Hematopoietic multipotent progenitor cell treated with erythropoietin and hydrocortisone succinate and interleukin-3 and kit ligand, for 17 days (in vitro differentiated cells): ENCODE measurements at places on chromosomes 11 and 22.

GRCh38 chr11:106466521-106467080 is 389.1 kb downstream of the AASDHPPT start:
- DNase-seq: no peak

GRCh38 chr11:550021-550745 is 10.4 kb downstream of the LMNTD2 start:
- DNase-seq: no peak

- no peak for DNase-seq
Measured at GRCh38 chr11:48001438-48002021, 21.2 kb downstream of the PTPRJ start.

DNA sequence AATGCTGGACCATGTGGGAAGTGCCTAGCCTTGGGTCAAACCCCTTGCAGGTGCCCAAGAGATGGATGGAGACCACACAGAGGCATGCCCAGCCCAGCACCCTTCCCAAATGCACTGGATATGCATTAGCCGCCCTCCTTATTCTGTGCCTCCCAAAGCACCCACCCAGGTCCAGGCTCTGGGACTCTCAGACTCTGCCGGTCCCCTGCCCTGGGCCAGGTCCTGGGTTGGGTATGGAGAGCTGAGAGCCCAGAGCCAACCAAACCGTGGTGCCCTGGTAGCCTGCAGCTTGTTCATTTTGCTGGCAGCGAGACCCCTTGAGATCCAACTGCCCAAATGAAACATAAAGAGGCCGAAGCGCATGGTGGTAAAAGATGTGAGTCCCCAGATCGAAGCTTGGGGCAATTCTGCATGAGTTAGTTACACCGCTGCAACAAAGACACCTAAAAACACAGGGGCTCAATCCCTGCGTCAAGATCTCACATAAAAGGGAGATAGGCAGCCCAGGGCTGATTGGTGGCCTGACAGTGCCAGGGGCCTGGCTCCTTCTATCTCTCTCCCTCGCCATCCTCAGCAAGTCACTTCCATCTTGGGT is 61.5 kb downstream of the MYEOV start:
- no peak for DNase-seq

DNA sequence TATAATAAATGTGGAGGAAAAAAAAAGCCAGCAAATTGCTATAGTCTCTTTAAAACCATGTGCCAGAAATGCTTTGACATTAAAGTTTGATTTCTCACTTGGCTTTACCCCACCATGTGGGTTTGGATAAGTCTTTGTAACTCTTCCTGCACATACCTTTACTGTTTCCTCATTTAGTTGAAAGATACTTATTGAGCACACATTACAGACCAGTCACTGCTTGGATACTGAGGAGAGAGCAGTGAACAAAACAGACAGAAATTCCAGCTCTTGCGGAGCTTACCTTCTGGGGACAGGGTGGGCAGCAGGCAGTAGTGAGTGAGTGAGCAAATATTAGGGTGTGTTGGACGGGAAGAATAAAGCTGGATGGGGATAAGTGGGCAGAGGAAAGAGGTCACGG is 13.7 kb downstream of the PACS1 start:
- no peak for DNase-seq

DNA sequence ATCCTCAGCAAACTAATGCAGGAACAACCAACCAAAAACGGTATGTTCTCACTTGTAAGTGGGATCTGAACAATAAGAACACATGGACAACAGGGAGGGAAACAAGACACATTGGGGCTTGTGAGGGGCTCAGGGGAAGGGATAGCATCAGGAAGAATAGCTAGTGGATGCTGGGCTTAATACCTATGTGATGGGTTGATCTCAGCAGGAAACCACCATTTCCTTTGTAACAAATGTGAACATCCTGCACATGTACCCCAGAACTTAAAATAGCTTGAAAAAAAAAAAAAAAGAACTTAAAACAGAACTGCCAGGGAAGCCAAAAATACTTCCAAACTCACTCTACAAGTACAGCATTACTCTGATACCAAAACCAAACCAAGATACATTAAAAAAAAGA is 33.8 kb downstream of the CASP4 start:
- no peak for DNase-seq

DNA sequence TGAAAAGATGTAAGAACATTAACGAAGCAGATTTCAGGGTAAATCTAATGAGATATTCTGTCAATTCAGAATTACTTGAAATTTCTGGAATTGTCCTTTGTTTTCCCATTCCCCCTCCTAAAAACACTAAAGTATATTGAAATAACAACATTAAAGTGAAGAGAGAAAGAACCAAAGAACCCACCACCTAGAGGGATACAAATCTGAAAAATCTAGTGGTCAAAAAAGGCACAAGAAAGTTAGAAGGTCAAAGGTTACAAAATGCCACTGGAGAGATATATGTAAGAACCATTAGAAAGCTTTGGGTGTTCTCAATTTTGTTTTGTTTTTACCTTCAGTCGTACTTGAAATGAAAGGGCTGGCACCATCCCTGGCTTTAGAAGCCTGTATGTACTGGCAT is 57.9 kb downstream of the DENND5A start:
- DNase-seq: no peak

DNA sequence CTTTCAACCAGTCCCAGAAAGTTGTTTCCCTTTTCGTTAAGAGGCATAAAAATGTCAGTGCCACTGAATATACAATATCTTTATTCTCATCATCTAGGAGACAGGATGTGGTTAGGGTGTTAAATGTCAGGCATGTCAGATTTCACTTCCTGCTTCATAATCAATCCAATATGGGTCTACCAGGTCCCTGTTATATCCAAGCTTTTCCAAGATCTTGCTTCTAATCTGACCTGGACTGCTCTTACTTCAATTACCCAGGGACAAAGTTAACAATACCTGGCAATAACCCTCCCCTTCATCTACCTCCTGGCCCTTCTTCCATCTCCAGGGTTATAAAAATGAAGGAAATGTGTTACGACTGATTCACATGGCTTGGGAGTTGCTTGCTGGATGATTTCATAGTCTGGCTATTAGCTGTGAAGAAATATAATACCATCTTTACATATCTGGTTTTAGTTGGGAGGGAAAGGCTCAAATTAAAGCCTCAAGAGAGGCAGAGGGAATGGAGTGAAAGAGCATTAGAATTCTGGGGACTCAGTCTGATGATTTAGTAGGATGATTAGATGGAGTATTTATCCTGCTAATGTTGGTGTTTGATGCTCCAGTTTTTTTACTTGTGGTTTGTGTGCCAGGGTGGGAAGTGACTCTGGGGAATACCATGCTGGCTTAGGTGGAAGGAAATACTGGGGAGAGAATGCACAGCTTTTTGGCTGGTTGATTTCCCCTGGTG is 534.3 kb downstream of the ETS1 start:
- DNase-seq: no peak

GRCh38 chr22:35882211-35883030 is 146.2 kb downstream of the RBFOX2 start:
- no peak for DNase-seq

- no peak for DNase-seq
Measured at GRCh38 chr22:22573047-22573889, 14.2 kb upstream of the PRAME start.

DNA sequence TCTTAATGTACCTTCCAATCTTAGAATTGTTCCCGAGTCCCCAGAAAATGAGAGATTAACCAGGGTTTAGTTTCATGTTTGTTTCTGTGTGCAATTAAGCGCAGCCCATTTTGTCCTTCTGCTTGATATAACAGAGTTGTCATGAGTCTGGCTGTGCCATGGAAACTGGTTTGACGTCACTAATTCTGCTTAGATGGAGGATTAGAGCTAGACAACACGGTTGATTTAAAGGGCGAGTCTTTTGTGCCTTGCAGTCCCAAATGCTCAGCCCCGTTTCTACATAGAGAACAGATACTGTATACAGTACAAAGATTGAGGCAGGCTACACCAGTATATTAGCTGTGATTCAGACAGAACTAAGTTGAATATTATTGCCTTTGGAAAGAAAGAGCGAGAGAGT is 45.5 kb upstream of the ALKBH3 start:
- DNase-seq: no peak

DNA sequence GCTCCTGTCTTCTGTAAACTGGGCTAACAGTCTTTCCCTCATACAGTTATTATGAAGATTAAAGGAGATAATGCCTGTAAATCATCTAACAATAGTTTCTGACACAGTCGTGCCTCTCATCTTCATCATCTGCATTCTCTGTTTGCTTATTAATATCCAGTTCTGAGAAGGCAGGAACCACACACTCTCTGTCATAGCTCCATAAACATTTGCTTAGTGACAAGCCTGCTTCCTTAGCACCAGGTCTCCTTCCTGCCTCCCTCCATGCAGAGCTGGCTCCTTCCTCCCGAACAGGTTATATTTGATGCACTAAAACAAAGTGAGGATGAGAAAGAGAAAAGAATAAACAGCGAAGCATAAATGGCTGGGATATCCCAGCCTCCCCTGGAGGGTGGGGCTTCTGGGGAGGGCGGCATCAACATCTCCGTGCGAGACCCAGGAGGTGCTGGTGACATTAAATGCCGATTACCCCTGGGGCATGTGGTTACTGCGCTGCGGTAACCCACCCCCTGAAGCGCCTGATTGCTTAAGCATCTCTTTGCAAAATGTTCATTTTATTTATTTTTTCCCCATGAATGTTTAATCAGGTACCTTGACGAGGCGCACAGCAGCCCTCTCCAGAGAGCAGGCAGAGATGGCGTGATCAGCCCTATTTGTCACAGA is 404.9 kb downstream of the NXPE2 start:
- DNase-seq: no peak

DNA sequence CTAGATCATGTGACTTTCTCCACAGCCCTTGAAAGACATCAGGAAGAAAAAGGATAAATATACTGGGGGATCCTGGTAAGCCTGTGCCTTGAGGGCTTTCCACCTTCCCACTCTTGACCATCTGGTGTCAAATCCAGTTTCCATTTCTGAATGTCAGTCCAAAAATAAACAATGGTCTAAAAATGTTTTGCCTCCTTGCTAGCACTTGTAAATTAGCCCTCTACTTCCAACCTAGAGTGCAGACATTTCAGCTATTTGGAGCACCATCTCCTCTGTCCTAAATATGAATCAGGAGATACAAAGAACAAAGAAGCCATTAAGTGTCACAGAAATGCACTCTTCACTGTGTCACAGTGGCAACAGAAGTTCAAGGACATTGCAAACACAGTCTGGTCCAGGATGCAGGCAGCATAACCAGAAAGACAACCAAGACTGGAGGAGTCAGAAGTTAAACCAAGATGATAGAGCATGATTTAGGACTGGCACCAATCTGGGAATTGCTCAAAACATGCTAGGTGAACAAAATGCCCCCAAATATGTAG is 88.1 kb downstream of the CCDC34 start:
- no peak for DNase-seq

GRCh38 chr22:47593291-47593690 is 830.8 kb downstream of the TBC1D22A start:
- DNase-seq: no peak

- DNase-seq: no peak
Measured at GRCh38 chr11:64723907-64724862, 1.2 kb upstream of the NRXN2 start.

GRCh38 chr22:21621025-21621424 is 8.8 kb downstream of the YDJC start:
- DNase-seq: no peak

GRCh38 chr11:130040281-130040940 is 29.3 kb upstream of the APLP2 start:
- DNase-seq: no peak

- no peak for DNase-seq
Measured at GRCh38 chr22:45083659-45084305, 74.0 kb upstream of the PHF21B start.
